Lung microvascular endothelial cell (primary cell): ENCODE measurements at places on chromosomes 16 and 17. TPM values are rescaled to one million over a fixed set of nuclear protein-coding genes. Genes with fewer than 3 reads are reported as not detected.

DNA sequence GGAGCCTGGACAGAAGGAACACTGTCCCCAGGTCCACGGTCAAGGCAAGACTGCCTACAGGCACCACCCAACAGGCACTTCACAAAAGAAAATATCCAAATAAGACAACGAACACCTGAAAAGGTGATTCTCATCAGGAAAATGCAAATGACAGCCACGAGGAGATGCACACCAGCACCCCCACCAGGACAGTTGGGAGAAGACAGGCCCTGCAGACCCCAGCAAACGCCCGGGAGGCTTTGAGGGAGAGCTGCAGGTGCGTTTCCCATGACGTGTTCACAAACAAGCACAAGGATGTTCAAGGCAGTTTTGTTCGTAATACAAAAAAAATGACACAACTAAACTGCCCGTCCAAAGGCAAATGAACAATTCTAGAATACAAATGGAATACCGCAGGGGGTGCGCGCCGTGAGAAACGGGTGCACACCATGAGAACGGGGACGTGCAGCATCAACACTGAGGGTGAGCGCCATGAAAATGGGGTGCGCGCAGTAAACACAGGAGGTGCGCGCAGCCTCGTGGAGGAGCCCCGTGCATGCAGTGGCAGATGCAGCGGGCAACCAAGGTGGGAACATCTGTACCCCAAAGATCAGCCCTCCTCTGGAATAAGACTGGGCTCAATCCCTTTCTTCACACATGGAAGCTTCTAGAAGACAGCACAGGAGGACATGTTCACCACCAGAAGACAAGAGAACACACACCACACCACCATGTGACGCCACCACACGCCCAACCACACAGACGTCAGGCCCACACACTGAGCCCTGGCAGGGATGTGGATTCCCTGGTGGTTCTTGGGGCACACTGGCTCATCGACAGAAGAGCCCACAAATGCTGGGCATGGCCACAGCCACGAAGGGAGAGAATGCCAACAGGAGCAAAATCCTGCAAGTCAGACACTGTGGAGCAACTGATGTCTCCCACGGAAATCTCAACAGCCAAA lies 91.2 kb downstream of the ZNF778 start:
- DNase-seq: peak; percentile 45

DNA sequence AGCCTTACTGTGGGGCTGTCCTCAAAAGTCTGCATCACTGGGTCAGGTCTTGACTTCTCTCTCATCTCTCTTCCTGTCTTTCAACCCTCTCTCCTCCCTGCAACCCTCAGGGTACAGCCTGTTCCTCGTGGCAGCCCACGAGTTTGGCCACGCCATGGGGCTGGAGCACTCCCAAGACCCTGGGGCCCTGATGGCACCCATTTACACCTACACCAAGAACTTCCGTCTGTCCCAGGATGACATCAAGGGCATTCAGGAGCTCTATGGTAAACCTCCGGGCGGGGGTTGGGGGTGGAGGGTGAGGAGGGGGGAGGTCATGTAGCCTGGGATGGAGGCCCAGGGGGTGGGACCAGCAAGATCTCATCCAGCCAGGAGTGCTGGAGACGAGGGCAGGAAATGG lies 12.7 kb downstream of the MMP2 start:
- no peak for DNase-seq

DNA sequence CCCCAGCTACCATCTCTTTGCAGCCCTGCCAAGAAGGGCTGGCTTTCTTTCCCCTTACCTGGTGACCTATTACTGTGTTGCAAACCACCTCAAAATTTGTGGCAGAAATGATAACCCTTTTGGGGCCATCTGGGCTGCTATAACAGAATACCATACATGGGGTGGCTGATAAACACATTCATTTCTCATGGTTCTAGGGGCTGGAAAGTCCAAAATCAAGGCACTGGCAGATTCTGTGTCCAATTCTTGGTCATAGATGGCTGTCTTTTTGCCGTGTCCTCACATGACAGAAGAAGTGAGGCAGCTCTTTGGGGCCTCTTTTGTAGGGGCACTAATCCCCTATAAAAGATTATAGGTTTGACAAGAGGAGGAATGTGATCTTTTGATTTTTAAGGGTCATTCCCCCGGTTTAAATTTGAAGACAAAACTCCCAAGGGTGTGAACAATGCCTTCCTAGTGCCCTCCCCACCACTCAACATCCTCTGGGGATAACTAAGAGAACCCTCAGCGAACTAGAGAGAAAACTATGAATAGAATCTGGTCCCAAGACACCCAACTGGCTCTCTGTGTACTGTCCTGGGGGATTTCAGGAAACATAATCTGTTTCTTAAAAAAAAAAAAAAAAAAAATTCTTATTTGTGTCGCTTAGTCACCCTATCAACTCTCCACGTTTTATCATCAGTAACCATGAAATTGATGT lies 1.7 kb upstream of the METTL22 start:
- no peak for DNase-seq

GRCh38 chr16:85140455-85141012 lies 28.3 kb upstream of the CIBAR2 start:
- DNase-seq: no peak

DNA sequence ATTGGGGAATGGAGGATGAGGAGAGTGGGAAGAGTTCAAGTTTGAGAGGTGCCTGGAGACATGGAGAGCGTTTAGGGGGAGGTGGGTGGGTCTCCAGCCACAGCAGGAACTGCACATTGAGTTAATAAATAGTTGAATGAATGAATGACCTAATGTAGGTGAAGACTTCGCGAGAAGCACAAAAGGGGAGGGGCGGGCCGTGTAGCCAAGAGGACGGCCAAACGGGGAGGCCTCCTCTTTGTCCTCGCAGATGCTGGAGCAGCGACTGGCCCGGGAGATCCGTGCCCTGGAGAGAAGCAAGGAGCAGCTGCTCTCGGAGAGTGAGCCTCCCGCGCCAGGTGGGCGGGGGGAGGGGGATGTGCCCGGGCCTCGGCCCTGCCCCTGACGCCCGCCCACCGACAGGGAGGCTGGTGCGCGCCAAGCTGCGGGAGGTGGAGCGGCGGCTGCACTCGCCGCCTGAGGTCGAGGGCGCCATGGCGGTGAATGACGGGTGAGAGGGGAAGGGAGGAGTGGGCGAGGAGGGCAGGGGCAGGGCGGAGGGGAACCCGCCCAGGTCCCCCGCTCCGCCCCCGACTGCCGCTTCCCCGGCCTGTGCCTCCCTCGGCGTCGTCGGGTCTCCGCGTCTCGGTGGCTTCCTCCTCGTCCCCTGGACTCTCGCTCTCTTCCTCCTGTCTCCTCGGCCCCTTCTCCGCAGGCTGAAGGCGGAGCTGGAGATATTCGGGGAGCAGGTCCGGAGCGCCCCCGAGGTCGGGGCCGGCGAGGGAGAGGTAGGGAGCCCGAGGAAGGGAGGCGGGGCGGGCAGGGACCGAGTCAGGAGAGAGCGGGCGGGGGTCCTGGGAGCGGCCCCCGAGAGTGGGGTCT lies 12.9 kb downstream of the SYCE1L start:
- peak; percentile 61 for DNase-seq

DNA sequence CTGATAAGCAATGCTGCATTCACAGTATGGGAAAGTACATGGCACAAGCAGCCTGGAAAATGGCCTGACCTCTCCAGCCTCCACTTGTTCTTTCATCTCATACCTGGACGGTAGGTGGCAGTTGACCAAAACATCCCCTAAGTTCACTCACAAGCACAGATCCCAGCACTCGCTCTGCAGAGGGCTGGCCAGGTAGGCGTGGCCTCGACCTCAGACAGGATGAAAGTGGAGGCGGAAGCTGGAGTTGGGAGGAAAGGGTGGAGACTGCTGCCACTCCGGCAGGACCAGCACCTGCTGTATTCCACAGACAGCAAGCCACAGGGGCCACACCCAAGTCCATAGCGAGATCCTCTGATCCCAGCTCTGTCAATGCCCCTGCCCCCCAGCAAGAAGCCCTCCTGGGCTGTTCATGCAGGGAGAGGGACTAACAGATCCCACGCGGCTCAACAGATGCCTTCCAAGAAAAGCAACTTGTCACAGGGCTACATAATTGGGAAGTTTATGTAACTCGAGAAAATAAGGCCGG lies 31.3 kb downstream of the ZCCHC14 start:
- peak; percentile 58 for DNase-seq

PNMT gene
- 0.65 and 2.8 TPM in 2 replicates for total RNA-seq

PROCA1 gene
- 0.20 and 0.22 TPM in 2 replicates for total RNA-seq

CAVIN1 gene
- total RNA-seq: 342 and 371 TPM in 2 replicates

CES1 gene
- total RNA-seq: 0.22 and 1.4 TPM in 2 replicates

FAM222B gene
- 4.1 and 6.5 TPM in 2 replicates for total RNA-seq
